ENCODE measurements at places on chromosomes 6 and 20.
A peak's percentile ranks its signal among the peaks of the same experiment; 100 is the strongest.

DNA sequence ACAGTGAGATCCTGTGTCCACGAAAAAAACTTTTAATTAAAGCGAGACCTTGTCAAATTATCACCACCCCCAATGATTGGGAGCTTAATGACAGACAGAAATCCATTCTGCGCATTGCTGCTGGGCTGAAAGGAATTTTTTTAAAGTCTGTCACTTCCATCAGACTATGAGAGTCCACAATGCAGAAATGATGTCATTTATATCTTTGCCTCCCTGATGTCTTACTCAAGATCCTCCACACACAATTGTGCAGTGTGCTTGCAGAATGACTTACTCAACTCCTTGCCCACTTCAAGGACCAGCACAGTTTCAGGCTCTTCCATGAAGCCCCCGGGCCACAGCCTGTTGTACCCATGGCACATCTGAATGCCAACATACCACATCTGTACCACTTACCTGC, 41.0 kb downstream of the GPLD1 start:
- DNase-seq = no peak

GRCh38 chr6:22706651-22707050, 137.3 kb downstream of the HDGFL1 start:
- DNase-seq = no peak

- peak; percentile 55 for DNase-seq
These were observed 33.0 kb downstream of the RRBP1 start for GRCh38 chr20:17648791-17649730.

- DNase-seq = no peak
These were observed 1.7 kb downstream of the PMEPA1 start for GRCh38 chr20:57707849-57708693.

DNA sequence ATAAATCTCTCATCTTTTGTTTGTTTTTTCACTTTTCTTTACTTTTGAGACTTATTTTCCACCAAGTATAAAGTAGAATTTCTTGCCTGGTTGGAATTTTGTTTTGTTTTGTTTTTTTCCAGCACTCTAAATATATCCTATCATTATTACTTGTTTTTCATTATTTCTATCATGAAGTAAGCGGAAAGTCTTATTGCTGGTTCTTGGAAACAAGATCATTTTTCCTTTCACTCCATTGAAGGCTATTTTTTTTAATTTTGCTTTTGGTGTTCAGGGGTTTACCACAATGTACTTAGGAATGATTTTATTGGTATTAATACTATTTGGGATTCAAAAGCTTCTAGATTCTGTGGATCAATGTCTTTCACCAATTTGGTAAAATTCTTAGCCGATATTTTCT, 190.1 kb downstream of the LAMA2 start:
- DNase-seq = no peak

- peak; percentile 41 for DNase-seq
These were observed 709 bp upstream of the ASXL1 start for GRCh38 chr20:32357375-32357868.

GRCh38 chr6:130602151-130602770, 224.9 kb upstream of the SMLR1 start:
- peak; percentile 21 for DNase-seq

Data from activated naive CD4-positive, alpha-beta T cell treated with anti-CD3 and anti-CD28 coated beads, Interleukin-2, amount 10 ng/mL, durations not matched to agents 7 days and 5 days (primary cell).